ENCODE measurements at places on chromosomes 13 and 19. TPM values are rescaled to one million over a fixed set of nuclear protein-coding genes. Genes with fewer than 3 reads are reported as not detected.

DNA sequence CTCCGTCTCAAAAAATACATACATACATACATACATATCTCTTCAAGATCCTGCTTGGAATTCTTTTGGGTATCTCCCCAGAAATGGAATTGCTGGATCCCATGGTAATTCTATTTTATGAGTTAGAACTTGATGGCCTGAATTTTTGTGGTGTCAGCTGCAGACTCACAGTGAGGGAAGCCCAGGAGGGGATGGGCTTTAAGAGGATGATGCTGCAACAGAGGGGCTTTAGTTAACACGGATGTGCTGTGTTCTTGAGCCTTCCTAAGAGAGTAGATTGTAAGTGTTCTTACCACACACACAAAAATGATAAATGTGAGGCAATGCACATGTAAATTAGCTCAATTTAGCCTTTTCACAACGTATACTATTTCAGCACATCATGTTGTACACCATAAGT is 31.8 kb downstream of the CACNG6 start:
- ATAC-seq: no peak

DNA sequence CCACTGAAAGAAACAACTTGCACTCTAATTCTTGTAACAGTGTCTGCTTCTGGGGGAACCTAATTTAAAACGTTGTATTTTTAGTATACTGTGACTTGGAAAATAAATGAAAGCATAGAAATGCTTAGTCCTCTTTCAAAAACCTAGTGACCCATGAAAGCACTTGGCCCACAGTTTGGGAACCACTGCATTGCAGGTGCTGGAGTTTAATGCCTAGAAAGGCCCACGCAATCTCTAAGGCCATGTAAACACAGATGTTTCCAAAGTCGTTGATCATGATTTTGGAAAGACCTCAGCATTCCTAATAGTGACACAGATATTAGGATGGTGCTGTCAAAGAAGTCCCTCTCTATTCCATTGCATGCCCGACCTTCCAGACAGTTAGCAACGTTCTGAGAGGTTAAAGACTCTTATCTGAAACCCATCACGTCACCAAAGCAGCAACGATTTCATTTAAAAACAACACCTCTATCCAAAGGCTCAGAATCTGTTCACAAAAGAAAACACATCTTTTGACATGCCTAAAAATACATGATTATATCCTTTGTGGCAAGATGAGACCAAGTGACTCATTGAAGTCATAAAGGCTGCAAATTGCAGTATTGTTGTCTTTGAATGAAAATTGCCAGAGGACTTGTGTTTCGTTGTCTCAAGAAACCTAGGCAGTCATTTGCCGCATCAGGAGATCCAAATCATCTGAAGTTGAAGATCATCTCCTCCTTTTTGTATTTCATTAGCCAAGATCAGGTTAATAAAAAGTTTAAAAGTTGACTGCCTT is 328.0 kb upstream of the ZNF507 start:
- ATAC-seq: no peak

- no peak for ATAC-seq
These were observed 68.1 kb upstream of the KLF12 start for GRCh38 chr13:74202129-74202813.

Gene CD33
- not detected for total RNA-seq

Gene ATP4B
- not detected for total RNA-seq
